ENCODE measurements at places on chromosomes 4 and X.

- DNase-seq: no peak
Measured at GRCh38 chr4:143420227-143420626, 83.6 kb downstream of the GAB1 start.

- no peak for DNase-seq
Measured at GRCh38 chrX:107701493-107702121, 73.3 kb downstream of the PRPS1 start.

DNA sequence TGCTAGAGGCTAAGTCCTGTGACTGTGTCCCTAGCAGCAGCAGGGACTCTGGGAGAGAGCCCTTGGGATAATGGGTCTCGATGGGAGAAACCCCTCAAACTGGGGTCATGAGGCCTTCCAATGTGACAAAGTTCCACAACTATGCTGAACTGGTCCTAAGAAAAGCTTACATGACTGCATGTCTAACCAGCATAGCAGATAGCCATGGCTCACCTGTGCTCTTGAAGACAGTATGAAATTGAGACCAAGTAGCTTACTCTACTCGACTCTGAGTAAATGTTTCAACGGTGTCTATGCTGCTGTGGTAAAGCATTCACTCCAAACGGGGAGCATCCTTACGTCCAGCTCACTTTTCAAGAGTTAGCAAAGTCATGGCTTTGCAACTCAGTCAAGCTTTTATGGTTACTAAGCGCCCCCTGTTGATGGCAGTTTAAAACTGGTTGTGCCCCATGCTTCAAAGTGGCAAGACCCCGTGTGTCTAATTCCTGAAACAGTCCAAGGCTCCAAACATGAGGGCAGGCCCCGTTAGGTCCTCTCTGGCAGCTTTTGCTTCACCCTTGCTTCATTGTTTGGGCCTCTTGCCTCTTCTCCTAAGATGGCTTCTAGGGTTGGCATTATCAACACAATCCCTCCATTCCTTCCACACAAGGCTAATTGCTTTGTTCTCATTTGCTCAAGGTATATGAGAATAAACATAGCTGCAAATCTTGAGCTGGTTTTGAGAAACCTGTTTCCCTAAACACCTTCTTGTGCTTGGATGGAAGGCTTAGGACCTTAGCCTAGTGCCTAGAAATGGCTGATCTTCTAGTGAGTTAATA lies 46.6 kb downstream of the CCNG2 start:
- DNase-seq: peak; percentile 43

GRCh38 chr4:48635980-48636379 lies 144.1 kb downstream of the FRYL start:
- no peak for DNase-seq

DNA sequence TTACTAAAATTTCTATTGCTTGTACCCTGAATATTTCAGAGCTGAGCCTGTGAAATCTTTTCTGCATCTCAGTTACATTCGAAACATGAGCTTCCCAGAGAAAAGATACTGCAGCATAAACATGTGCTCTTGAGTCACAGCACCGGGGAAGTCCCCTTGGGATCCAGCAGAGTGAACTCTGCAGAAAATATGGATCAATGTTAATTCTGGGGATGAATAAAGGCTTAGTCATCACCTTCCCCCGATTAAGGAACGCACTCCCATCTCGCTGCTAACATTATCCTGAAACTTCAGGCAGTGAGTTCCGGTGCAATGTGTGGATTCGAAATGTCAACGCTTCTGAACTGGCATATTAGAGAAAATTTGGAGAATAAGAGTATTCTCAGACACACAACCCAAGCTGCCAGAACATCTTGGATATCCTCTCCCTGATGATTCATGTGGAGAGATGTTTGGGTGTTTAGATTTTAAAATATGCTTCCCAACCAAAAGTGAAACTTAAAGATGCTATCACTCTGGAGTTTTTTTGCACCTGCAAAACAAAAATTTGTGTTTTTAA lies 90.8 kb downstream of the IRF2 start:
- no peak for DNase-seq

- DNase-seq: no peak
Measured at GRCh38 chrX:28586286-28586685, 960 bp upstream of the IL1RAPL1 start.

DNA sequence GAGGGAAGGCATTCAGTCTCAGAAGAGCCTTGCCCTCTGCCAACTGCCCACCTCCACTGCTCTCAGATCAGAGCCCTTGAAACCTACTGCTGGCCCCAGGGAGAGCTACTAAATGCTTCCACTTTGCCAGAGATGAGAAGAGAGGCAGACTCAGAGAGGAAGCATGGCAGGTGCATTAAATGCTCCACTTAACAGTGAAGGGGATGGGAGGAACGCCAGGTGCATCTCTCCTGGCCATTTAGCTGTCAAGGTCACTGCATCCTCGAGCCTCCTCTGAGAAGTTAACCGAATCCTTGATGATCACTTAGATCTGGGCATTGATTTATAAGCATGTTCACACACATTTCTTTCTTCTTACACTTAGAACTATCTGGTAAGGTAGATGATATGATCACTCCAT lies 15.0 kb downstream of the TRPC5 start:
- DNase-seq: no peak

DNA sequence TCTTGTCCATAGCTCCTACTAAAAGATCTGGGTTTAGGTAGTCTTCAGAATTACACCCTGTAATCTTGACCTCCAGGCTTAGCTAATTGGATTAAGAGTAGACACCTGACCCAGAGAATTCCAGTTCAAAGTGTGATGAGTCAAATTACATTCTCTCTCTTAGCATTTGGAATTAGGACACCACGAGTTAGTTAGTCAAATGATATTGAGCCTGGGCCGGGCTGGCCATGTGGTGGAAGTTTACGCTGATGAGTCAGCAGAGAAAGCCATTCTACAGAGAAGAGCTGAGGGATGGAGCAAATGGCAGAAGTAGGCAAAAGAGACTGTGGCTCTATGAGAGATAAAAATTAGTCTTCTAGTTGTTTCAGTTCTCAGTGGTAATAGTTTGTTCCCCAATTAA lies 31.1 kb downstream of the CEP44 start:
- no peak for DNase-seq

GRCh38 chrX:9494771-9495170 lies 29.9 kb downstream of the TBL1X start:
- no peak for DNase-seq

- DNase-seq: no peak
Measured at GRCh38 chr4:1022739-1023066, 11.3 kb downstream of the FGFRL1 start.

DNA sequence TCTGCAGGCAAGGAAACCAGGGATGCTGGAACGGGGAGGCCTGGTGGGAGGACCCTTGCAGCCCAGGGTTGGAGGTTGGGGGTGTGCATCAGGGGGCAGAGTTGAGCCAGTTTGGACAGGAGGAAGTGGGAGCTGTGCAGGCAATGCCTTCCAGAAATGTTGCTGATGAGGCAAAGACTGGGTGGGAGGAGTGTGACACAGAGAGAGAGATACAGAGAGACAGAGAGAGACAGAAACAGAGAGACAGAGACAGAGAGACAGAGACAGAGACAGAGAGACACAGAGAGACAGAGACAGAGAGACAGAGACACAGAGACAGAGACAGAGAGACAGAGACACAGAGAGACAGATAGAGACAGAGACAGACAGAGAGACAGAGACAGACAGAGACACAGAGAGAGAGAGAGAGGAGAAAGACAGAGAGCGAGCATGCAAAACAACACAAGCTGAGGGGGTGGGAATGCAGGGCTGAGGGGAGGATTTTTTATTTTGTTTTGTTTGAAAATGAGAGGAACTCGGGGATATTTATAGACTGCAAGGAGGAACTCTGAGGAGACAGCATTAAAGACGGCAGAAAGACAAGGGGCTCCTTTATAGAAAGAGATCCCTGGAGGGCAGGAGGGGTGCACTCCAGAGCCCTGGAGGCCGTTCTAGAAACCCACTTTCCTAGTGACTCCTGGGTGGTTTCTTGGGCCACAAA lies 1.9 kb upstream of the HAUS3 start:
- DNase-seq: no peak

DNA sequence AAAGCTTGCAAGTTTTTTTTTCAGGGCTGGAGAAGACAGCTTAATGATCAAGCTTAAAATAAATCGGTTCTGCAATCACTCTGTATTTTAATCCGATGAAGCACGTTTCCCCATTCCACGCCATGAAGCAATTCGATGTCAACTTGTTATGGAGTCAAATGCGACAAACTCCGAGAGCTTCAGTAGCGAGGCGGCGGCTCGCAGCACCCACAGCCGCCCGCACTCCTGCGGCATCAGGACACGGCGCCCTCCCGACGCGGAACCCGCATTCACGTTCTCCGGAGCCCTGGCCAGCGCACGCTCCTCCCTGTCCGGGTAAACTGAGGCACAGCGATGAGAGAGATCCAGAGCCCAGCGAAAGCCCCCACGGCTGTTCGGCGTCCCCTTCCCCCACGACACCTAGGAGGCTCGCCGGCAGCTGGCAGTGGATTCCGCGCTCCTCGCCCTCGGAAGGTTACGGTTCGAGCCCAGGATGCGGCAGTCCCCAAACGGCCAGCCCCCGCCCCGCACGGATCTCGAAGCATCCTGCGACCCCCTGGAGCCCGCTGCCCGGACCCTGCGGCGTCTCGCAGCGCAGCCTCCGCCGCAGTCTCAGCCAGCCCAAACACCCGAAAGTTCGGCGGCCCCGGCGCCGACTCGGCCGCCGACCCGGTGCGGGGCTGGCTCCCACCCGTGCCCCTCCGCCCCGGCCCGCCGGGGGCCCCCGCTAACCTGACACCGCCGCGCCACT lies 507 bp downstream of the MFAP3L start:
- DNase-seq: no peak

GRCh38 chr4:38145033-38145678 lies 185.0 kb downstream of the PTTG2 start:
- DNase-seq: no peak

GRCh38 chr4:42955746-42956505 lies 63.4 kb downstream of the GRXCR1 start:
- no peak for DNase-seq
